ENCODE measurements at places on chromosomes 1 and 21.

DNA sequence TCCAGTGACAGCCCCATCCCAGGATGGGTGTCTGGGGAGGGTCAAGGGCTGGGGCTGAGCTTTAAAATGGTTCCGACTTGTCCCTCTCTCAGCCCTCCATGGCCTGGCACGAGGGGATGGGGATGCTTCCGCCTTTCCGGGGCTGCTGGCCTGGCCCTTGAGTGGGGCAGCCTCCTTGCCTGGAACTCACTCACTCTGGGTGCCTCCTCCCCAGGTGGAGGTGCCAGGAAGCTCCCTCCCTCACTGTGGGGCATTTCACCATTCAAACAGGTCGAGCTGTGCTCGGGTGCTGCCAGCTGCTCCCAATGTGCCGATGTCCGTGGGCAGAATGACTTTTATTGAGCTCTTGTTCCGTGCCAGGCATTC is 24.2 kb downstream of the PCSK9 start:
- no peak for DNase-seq

DNA sequence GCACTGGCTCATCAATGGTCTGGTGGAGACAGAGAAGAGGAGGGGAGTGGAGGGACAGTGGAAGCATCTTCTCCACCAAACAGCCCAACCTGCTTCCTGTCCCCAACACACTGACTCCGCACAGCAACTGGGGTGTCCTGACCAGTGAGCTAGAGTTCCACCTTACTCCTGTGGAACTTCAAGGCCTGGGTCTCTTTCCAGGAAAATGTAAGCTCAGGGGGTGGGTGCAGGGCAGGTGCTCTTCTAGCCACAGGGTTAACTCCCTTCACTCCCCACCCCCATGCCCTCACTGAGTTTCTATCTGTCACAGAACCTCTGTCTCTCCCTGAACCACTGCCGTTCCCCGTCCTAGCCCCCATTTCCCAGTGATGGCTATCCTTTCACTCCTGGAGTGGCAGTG is 876 bp downstream of the MOB3C start:
- no peak for DNase-seq

- DNase-seq = no peak
Observed at GRCh38 chr1:194339471-194339870, 1153.1 kb upstream of the B3GALT2 start.

DNA sequence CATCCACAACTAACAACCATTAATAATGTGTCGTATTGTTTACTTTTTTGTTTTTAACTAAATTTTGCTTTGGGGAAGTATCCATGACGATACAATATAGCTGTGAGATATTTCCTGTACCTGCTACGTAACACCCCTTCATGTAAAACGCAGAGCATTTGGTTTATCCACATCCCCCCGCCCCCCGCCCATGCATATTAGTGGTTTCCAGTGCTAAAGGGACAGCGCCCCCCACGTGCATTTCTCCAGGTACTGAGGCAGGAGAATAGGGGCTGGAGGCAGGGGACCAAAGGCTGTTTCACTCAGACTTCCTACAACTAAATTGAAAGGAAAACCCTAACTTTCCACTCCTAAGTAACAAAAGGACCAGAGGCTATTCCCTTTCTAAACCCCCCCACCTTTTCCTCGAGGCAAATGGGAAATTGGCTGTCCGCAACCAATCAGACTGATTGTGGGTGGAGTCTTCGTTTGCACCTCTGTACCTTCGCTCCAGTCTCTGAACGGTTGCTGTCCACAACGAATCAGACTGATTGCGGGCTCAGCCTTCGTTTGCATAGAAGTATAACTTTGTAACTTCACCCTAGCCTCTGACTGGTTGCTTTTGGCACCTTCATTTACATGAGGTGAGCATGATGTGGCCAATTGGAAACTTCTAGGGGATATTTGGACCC is 12.2 kb upstream of the RIPK4 start:
- no peak for DNase-seq

- no peak for DNase-seq
Observed at GRCh38 chr1:12478612-12478985, 139.4 kb downstream of the DHRS3 start.

DNA sequence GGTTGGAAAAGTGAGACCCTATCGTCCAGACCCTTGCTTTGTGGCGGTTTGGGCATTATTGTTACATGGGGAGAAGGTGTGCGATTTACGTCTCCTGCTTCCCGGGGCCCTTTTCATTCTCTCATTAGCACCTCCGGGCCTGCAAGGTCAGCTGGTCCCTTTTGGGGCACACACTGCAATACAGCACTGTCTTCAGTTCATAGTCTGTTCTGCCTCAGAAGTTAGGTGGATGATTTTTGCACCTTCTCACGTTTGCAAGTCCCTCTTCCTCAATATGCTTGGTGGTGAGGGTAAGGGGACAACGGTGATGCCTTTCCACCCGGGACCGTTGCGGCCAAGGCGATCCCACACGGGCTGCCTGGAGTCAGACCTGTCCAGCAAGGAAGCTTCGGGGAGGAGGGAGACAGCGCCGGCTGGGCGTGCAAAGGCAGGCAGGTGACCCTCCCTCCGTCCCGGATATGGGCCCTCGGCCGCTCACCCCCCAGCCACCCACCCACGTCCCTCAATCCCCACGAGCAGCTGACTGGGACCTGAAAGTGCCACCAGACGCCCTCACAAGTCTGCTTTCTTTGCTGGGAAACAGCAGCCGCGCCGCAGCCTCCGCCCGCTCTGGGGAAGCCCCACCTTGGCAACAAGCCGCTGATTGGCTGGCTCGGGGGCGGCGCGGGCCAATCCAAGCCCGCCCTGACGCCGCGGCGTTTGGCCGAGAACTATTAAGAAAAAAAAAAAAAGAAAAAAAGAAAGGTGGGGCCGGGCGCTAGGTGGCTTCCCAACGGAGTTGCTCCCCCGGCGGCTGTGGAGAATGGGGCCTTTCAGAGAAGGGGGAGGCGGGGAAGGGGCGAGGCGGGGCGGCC is 21.7 kb downstream of the BTG2 start:
- DNase-seq = peak; percentile 75

GRCh38 chr1:222195857-222196256 is 352.0 kb downstream of the HHIPL2 start:
- DNase-seq = no peak

DNA sequence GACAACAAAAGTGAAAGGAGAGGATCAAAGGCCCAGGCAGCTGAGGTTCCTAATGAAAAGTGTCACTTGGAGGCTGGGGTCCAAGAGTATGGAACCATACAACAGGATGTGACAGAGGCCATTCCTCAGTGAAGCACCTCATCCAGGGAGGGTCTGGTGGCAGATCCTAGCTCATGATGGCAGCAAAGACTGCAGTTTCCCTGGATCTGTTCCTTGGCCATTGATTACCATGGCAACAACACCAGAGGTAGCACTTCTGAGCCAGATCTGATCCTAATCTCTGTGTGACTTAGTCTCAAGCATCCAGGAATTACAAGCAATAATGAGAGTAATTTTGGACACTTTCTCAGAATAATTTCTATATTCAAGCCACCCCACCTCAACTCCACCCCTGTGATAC is 12.9 kb downstream of the FAM177B start:
- no peak for DNase-seq

DNA sequence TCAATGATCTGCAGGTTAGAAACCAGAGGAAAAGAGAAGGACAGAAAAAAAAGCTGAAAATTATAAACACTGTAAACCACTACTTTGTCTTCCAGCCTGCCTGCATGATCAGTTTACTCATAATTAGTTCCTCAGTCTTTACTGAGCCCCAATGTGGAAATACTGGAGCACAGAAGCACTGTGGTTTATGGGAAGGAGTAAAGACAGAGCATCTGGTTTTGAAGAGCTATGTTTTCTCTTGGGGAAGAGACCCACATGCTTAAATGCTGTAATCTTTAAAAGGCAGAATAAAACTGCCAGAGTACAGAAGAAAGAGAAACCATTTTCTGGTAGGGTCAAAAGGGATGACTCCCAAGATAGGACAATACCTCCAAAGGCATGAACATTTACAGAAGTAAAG is 159.0 kb upstream of the ZNHIT6 start:
- no peak for DNase-seq
